ENCODE measurements at places on chromosomes 13 and 19. TPM values are rescaled to one million over a fixed set of nuclear protein-coding genes. Genes with fewer than 3 reads are reported as not detected.

- DNase-seq = no peak
These were observed 15.4 kb downstream of the COMP start for GRCh38 chr19:18775586-18776287.

DNA sequence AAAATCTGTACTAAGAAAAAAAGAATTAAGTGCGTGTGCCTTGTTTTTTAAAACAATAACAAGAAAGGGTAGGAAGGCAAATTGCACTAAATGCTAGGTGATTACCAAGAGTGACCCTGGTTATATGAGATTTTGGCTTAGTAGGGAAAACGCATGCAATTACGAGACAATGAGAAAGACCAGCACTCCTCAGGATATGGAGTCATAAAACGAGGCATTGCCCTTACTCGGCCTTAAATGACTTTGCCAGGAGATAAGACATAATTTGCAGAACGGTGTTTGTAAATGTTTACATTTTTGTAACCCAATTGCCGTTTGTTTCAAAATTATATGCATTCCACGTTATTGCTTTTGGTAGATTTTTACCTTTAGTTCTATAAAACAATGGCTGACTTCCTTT, 179.8 kb downstream of the RBM26 start:
- no peak for DNase-seq

- DNase-seq = no peak
These were observed 110.2 kb downstream of the KLF5 start for GRCh38 chr13:73168953-73169401.

DNA sequence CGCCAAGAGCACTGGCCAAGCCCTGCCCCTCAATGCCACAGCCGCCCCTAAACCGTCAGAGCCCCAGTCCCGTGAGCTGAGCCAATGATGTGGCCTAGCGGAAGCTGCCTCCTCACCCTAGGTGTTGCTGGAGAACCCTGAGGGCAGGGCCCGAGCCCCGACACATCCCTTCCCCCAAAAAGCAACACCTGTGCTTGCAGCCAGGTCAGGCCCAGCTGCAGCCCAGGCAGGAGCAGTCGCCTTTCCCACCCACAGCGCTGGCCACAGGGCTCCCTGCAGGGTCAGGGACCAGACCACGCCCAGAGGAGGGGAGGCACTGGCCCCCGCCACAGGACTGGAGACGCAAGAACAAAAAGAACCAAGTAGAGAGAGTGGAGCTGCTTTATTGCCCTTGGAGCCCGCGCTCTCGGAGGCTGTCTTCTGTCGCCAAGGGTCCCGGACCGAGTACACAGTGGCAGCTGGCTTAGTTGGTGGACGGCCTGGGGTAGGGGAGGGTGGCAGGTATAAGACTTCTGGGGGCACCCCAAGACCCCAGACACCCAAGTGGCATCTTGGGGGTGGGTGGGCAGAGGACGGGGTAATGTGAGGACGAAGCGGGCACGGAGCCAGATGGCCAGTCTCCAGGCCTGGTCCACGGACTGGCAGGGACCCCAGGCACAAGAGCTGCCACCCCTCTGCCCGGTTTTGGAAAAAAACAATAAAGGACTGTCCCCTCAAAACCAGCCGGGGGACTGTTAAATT, 3.3 kb downstream of the P2RY11 start:
- no peak for DNase-seq

DNA sequence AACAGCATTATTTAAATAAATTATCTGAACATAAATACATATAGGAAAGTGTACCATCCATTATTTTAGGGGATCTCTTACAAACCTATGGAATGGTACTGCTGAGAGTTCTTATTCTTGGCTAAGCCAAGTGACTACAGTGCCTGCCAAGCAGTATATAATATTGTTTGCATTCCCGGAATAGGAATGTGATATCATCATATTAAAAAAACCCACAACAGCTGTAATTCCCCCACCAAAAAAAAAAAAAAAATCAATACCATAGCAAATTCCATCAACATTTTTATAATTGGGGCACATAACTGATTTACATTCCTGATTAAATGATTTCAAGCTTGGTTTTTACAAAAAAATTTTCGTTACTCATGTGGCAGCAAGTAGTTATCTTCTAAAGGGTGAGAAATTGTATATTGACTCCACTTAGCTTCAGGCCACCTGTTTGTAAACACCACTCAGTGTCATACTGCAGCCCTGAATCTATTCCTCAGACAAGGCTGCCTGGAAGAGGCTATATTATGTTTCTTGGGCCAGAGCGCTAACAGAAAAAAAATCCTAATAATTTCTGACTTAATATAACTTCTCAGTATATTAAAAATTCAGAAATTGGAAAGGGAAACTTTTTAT, 278.1 kb downstream of the DNAJC15 start:
- no peak for DNase-seq

KCNC3 gene
- total RNA-seq = 0.07 TPM

DNA sequence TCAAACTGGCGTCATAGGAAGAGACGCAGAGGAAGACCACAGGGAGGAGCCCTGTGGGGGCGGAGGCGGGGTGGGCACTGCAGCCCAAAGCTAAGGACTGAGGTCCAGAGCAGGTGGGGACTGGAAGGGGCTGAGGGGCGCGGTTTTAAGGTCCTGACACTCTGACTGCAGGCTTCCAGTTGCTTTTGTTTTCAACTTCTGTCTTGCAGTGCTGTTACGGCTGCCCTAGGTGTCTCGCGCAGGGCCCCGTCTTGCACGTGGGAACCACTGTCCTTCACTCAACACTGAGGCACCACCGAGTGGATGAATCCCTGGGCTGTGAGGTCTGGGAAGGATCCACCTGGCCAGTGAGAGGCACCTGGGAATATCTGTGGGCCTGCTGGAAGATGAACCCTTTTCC, 76.0 kb downstream of the TEX29 start:
- no peak for DNase-seq

DNA sequence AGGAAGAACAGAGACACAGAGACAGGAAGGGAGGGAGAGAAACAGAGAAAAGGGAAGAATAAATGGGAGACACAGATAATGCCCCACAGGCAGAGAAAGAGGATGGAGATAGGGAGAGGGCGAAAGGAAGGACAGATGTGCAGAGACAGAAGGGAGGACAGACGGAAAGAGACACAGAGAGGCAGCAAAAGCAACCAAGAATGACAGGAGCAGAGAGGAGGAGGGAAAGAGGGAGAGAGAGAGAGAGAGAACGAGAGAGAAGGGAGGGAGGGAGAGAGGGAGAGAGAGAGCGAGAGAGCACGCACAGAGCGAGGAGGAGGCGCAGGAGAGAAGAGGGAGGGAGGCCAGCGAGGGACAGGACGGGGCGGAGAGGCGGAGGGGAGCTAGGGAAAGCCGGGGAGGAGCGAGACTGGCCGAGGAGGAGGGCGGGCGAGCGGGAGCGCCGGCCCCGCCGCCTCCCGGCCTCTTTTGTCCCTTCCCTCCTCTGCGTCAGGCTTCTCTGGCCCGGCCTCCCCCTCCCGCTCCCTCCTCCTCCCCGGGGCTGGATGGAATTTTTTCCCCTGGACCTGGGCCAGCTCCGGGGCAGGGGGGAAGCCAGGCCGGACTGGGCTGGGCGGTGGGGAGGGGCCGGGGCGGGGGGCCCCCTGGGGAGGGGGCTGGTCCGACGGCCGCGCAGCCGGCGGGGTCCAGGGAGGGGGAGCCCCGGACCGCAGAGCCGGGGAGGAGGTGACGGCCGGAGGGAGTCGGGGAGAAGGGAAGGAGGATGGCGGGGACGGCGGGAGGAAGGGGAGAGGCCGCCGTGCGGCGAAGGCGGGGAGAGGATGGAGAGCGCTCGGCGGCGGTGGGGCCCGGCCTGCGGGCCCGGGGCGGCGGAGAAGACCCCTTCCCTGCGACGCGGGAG, 4.2 kb upstream of the SPACA6 start:
- peak; percentile 61 for DNase-seq

ZNF578 gene
- total RNA-seq = 1.6 TPM
